ENCODE measurements at places on chromosomes 7 and 10.

DNA sequence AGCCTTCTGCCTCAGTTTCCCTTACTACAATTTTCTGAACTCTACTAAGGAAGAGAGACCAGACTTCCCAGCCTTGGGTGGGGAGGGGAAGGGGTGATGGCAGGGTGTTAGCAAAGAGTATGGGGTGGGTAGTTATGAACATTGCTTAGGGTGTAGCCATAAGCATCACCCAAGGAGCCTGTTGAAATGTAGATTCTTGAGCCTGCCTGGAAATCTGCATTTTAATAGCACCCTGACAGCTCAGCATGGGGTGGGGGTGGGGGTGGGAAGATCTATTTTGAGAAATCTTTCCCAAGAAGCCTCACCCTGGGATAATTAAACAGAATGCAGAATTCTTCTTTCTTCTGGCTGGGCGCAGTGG, 164.8 kb downstream of the NRF1 start:
- no peak for DNase-seq

- no peak for DNase-seq
Measured at GRCh38 chr10:17455015-17455520, 673 bp upstream of the ST8SIA6 start.

GRCh38 chr7:155950898-155951553, 138.8 kb upstream of the SHH start:
- DNase-seq = no peak

GRCh38 chr7:64744680-64745079, 49.5 kb upstream of the ZNF138 start:
- DNase-seq = no peak

GRCh38 chr10:767211-767610, 77.7 kb upstream of the DIP2C start:
- DNase-seq = no peak
